ENCODE measurements at places on chromosomes 12 and 14.

DNA sequence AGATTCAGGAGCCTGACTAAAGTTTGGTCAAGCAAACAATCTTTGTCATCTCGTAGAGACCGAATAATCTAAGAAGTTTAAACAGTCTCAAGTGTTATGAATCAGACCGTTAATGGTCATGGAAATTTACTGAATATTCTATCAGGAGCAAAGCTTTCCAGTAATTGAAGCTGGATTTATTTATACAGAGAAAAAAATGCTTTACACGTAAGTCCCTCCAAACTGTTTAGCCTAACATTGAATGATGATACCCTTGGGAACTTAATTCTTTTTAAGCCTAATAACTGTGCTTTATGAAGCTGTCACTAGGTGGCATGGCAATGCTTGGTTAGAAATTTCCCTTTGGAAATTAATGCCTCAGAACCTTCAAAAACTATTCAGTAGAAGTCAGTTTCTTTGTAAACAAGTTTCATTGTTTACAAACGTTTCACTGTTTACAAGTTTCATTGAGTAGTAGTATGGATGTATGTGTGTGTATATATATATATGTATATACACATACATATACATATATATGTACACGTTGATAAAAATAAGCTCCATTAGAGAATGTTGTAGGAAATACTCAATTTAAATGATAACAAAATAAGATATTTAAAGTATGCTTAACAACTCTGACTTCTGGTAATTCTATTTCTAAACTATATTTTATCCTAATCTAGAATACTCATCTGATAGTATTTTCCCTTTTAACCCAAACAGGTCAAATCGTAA is 32.1 kb downstream of the DEPDC4 start:
- H3K36me3 ChIP-seq = no peaks in the 10 kb centered on the region
- no peaks in the 10 kb centered on the region for H3K27me3 ChIP-seq
- no peak overlapping the region for H3K4me3 ChIP-seq
- H3K27ac ChIP-seq = no peak overlapping the region
- H3K4me1 ChIP-seq = no peaks in the 10 kb centered on the region
- DNase-seq = no peak

GRCh38 chr12:47029903-47030302 is 49.5 kb upstream of the PCED1B start:
- no peak overlapping the region for H3K4me3 ChIP-seq
- DNase-seq = no peak
- no peak overlapping the region for H3K27ac ChIP-seq
- H3K27me3 ChIP-seq = peaks cover 18% of the 10 kb centered on the region
- peaks cover 5% of the 10 kb centered on the region for H3K4me1 ChIP-seq

DNA sequence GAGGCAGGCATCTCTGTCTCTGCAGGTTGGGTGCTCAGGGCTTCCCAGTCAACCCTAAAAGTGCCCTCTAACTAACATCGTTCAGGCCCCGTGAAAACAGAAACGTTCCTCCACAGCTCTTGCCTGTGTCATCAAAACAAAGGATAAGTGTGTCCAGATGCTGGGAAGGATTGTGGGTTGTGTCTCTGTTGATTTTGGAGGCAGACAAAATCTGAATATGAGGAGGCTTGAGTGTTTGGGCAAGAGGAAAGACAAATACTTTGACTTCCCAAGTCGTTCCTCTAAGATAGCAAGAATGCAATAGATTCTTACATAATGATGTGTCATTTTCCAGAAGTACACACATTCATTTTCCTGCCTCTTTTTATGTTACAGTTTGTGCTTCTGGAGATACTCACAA is 52.9 kb downstream of the SERPINA3 start:
- DNase-seq = no peak
- H3K27ac ChIP-seq = no peak overlapping the region
- no peaks in the 10 kb centered on the region for H3K4me1 ChIP-seq
- peaks cover 3% of the 10 kb centered on the region for H3K36me3 ChIP-seq
- peaks cover 39% of the 10 kb centered on the region for H3K27me3 ChIP-seq
- H3K4me3 ChIP-seq = no peak overlapping the region

DNA sequence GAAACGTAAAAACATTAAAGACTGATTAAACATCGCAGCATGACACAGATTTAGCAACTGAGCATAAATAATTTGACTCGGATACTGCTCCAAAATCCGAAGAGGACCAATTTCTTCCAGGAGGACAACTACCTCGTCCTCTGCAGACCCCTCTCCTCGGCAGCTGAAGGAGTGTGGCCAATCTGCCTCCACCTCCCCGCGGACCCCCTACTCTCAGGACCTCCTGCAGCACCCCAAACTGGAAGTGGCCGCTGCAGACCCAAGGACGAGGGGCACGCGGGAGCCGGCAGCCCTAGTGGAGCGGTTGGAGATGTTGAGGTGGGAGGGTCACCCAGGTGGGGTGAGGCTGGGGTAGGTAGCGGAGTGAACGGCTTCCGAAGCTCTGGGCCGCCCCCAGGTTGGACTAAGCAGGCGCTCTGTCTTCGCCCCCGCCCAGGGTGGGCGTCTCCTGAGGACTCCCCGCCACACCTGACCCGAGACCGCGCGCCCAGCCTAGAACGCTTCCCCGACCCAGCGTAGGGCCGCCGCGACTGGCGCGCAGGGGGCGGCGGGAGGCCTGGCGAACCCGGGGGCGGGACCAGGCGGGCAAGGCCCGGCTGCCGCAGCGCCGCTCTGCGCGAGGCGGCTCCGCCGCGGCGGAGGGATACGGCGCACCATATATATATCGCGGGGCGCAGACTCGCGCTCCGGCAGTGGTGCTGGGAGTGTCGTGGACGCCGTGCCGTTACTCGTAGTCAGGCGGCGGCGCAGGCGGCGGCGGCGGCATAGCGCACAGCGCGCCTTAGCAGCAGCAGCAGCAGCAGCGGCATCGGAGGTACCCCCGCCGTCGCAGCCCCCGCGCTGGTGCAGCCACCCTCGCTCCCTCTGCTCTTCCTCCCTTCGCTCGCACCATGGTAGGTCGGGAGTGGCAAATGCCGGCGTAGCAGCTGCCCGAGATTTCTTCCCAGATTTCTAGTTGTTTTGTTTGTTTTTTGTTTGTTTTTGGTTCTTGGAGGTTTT is at the start of gene CALM1:
Gene CALM1 (plus strand): TSS at position 689 of the 999 bp plus-strand sequence. CDS start 202 bp downstream, at position 891.
- peak within 1 kb of the TSS; percentile 95 for H3K27ac ChIP-seq
- DNase-seq = peak; percentile 97
- no peaks in the 10 kb centered on the region for H3K27me3 ChIP-seq
- H3K36me3 ChIP-seq = peaks cover 58% of the 10 kb centered on the region

- no peak overlapping the region for H3K27ac ChIP-seq
- no peak for DNase-seq
- no peaks in the 10 kb centered on the region for H3K27me3 ChIP-seq
Measured at GRCh38 chr12:608921-609320, 54.3 kb downstream of the NINJ2 start.

- no peak overlapping the region for H3K4me3 ChIP-seq
- no peak for DNase-seq
- H3K27me3 ChIP-seq = no peaks in the 10 kb centered on the region
- H3K36me3 ChIP-seq = peaks cover 8% of the 10 kb centered on the region
Measured at GRCh38 chr12:104649217-104649824, 192.6 kb downstream of the CHST11 start.

GRCh38 chr12:49664591-49665239 is 41.4 kb downstream of the PRPF40B start:
- DNase-seq = no peak
- peaks cover 7% of the 10 kb centered on the region for H3K36me3 ChIP-seq
- H3K27ac ChIP-seq = peak overlapping the region; percentile 97
- peaks cover 61% of the 10 kb centered on the region for H3K4me1 ChIP-seq
- peak overlapping the region; percentile 74 for H3K4me3 ChIP-seq

- H3K27ac ChIP-seq = no peak overlapping the region
- no peak for DNase-seq
- H3K36me3 ChIP-seq = peaks cover 14% of the 10 kb centered on the region
- no peaks in the 10 kb centered on the region for H3K4me1 ChIP-seq
Measured at GRCh38 chr12:123762715-123763052, 583 bp downstream of the DNAH10 start.

DNA sequence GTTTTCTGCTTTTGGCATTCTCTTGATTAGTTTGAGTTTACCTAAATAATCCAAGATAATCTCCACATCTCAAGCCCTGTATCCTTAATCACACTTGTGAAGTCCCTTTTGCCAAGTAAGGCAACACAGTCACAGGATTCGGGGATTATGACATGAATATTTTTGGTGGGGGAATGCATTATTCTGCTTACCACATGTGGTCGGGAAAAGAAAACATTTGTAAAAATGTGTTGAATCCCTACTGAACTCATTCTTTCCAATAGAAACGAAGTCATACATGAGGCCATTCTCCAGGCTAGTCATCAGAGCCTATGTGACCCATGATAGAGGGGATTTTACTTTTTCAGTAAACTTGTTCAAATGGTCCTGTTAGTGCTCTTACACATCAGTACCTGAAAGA is 58.5 kb upstream of the PRICKLE1 start:
- no peaks in the 10 kb centered on the region for H3K27me3 ChIP-seq
- no peak overlapping the region for H3K27ac ChIP-seq
- DNase-seq = no peak
- no peaks in the 10 kb centered on the region for H3K4me1 ChIP-seq
- H3K4me3 ChIP-seq = no peak overlapping the region

DNA sequence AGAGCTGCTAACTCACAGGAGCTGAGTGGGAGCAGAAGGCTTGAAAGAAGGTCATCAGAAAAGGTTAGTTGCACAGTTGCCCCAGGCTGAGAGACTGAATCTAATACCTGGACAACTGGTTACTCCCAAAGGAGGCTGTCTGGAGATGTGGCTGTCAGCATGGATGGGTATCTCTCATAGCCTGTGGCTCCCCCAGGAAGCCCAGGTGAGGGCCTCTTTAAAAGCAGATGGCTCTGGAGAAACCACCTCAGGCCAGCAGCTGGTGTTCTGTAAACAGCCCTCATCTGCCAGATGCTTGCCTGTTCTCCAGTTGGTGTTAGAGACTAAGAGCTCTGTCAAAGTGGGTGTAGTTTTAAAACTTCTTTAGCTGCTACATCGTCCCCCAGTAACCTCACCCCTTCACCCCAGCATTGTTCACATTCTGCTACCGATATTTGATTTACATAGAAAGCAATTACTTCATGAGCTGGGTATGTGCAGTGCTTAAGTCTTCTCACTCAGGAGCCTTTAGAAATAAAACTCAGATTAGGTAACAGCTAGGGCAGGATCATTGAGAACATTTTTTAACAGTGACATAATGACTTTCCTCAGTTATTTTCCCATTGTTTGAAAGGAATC is 25.8 kb downstream of the DACT1 start:
- peaks cover 28% of the 10 kb centered on the region for H3K27me3 ChIP-seq
- H3K36me3 ChIP-seq = peaks cover 2% of the 10 kb centered on the region
- DNase-seq = no peak
- no peaks in the 10 kb centered on the region for H3K4me1 ChIP-seq
- H3K4me3 ChIP-seq = no peak overlapping the region
- no peak overlapping the region for H3K27ac ChIP-seq

GRCh38 chr12:57539-57938 is 9.0 kb upstream of the IQSEC3 start:
- H3K27me3 ChIP-seq = peaks cover 98% of the 10 kb centered on the region
- DNase-seq = no peak
- H3K36me3 ChIP-seq = no peaks in the 10 kb centered on the region
- no peak overlapping the region for H3K27ac ChIP-seq

DNA sequence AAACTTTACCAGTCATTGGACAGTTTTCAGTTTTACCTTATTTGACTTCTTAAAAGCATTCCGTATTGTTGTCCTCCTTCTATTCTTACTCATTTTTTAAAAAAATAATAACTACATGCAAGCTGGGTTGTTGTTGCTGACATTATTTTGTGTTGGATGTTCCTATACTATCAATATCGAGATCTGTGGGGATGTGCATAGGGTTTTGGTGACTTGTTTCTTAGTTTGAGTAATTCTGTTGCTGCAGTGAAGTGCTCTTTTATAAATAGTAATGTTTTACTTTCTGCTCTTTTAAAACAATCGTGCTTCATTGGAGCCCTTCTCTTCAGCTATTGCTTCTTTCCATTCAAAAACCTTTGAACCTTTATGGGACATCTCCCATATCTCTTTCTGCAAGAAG is 79.4 kb downstream of the METTL25 start:
- H3K36me3 ChIP-seq = peaks cover 11% of the 10 kb centered on the region
- no peaks in the 10 kb centered on the region for H3K27me3 ChIP-seq
- no peak overlapping the region for H3K27ac ChIP-seq

DNA sequence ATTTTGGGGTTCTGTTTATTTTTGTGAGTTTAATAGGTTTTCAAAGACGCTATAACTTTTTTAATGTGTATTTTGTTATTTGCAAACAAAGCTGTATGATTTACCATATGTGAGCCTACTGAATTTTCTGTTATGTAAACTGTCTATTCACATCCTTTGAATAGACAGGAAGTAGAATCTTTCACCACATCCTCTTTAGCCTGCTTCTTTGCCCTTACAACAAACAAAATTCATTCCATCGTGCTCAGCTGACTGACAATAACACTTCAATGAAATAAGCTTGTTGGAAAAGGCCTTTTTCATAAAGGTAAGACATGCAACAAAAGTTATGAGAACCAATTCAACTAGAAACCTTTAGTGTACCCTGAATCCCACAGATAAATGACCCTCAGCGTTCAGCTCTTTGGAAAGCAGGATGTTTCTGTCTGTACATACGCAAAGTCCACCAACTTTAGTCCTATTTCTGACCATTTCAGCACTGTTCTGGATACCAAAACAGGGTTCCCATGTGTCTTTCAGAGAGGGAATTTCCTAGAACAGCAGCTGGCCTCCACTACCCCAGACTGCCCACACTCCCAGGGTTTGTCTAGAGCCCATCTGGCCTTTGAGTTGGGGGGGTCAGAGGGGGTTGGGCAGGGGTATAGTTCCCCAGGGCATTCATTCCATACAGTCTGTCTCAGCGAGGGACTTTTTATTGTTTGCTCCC is 71.3 kb downstream of the DUSP6 start:
- peak; percentile 3 for DNase-seq
- H3K36me3 ChIP-seq = peaks cover 7% of the 10 kb centered on the region
- H3K27ac ChIP-seq = peak overlapping the region; percentile 51
- H3K27me3 ChIP-seq = no peaks in the 10 kb centered on the region

GRCh38 chr14:88198446-88198845 is 124.6 kb downstream of the KCNK10 start:
- no peak overlapping the region for H3K4me3 ChIP-seq
- H3K36me3 ChIP-seq = peaks cover 4% of the 10 kb centered on the region
- H3K4me1 ChIP-seq = peaks cover under 1% of the 10 kb centered on the region

- no peaks in the 10 kb centered on the region for H3K36me3 ChIP-seq
- no peak within 1 kb of the TSS for H3K4me3 ChIP-seq
- H3K27ac ChIP-seq = no peak within 1 kb of the TSS
- DNase-seq = no peak
- no peaks in the 10 kb centered on the region for H3K4me1 ChIP-seq
Measured at GRCh38 chr14:66485910-66486421, at the start of gene CCDC196. Gene CCDC196 (plus strand): TSS chr14:66486371. CDS start chr14:66486503, 132 bp downstream.

DNA sequence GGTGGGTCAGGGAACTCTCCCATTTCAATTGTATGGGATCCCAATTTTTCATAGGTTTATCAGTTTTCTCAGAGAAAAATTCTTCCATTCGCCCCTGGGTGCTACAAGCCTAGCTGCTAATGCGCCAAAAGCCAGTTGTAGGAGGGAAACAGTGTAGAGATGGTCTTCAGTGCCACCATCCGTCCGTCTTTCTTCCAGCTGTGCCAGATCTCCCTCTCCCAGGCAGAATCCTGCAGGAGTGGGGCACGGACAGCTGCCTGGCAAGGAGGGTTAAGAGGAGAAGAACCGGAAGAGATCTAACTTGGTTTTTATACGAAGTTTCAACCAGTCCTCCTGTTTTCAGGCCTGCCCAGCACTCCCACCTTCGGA is 38.9 kb upstream of the FUT8 start:
- DNase-seq = no peak
- H3K27ac ChIP-seq = no peak overlapping the region
- no peaks in the 10 kb centered on the region for H3K36me3 ChIP-seq

GRCh38 chr12:57416039-57416996 is 14.5 kb downstream of the R3HDM2 start:
- peaks cover 49% of the 10 kb centered on the region for H3K4me1 ChIP-seq
- peaks cover 12% of the 10 kb centered on the region for H3K36me3 ChIP-seq
- DNase-seq = no peak
